Activated CD4-positive, alpha-beta T cell treated with anti-CD3 and anti-CD28 coated beads, Interleukin-2, Interleukin-4, amounts not matched to agents 100 ng/mL and 50 ng/mL, durations not matched to agents 16 hours and 8 hours (primary cell): ENCODE measurements at places on chromosomes 16 and 17.

- peak; percentile 46 for DNase-seq
These were observed 83.8 kb downstream of the ABCC1 start for GRCh38 chr16:16033208-16033717.

DNA sequence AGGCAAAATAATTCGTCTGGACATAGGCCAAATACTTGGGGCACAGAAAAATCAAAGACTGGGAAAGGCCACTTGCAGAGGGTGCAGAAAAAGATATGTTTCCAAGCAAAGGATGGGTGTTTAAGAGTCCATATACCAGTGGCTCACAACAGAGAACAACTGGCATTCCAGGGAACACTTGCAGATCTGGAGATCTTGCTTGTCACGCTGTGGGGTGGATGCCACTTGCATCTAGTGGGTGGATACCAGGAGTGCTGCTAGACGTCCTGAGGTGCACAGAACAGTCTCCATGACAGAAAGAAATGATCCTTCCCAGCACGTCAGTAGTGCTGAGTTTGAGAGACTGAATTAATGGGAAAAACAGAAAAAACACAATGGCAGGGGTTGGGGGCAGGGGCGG, 8.4 kb downstream of the CBX8 start:
- DNase-seq = no peak

GRCh38 chr17:47427985-47428384, 102.9 kb upstream of the NPEPPS start:
- no peak for DNase-seq

DNA sequence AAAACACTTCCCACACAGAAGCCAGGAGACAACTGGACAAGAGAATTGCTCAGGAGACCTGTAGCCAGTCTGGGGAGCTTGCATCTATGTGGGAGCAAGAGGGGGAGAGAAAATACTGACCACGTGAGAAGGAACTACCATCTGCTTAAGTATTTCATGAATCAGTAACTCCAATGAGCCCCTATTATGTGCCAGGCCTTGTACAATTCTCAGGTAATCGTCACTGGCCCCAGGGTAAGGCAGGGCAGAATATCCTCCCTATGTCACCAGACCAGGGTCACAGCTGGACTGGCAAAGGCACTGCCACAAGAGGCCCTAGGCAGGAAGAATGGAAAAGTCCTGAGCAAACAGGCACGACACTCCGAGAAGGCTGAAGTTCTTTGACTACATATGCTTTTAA, 25.9 kb downstream of the USP7 start:
- DNase-seq = no peak

DNA sequence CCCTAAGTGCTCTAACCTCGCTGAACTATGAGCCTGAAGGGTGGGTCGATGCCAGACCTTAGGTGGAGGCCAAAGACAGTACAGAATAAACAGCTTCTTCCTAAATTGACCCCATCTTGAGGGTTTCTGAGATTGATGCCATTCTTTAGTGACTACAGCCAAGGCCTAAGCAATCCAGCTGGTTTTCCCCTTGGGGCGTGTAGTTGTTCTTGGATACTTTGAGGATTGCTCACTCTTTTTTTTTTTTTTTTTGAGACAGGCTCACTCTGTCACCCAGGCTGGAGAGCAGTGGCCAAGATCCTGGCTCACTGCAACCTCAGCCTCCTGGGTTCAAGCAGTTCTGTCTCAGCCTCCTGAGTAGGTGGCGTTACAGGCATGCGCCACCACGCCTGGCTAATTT, 2.0 kb downstream of the OVCA2 start:
- DNase-seq = no peak

GRCh38 chr16:7236824-7237410, 95.7 kb upstream of the RBFOX1 start:
- no peak for DNase-seq

- peak; percentile 73 for DNase-seq
These were observed 2.7 kb downstream of the MAP3K14 start for GRCh38 chr17:45313996-45314740.

DNA sequence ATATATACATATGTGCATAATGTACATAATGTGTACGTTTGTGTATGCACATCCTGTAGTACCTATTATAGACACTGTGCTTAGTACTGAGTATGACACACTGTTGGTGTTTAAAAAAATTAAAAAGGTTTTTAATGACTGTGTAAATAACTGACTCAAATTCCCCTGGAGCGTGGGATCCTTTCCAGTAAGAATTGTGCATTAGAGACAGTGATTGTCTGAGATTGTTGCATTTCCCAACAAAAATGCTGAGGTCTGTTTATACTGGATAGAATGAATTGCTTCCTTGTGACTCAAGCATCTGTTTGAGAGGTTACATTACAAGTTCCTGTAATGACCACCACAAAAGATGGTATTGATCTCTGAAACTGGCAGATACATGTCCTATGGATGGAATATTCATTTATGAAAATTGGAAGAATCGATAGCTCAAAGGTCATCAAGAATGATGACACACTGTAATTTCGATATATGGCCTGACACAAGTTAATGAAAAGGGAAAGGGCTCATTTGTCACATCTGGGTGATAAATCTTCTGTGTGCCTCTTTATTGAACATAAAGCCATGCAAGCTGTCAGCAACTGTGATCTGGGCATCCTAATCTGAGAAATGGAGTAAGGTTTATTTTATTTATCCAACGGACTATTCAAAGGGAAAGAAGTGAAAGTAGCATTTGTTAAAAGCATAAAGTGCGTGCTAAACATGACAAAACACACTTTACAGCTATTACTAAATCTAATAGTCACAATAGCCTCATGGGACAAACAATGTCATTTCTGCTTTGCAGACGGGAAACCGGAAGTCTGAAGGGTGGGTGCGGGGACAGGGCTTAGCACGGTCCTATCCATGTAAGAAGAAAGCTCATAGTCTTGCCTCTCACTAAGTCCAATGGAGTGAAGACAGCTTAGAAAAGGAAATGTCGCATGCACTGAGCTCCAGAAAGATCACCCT, 228.8 kb downstream of the CDH11 start:
- no peak for DNase-seq

- no peak for DNase-seq
These were observed 25.6 kb upstream of the MAP2K6 start for GRCh38 chr17:69388822-69389442.

- DNase-seq = no peak
These were observed 496.5 kb downstream of the TOX3 start for GRCh38 chr16:52050418-52050817.

- no peak for DNase-seq
These were observed 57.2 kb upstream of the GSE1 start for GRCh38 chr16:85555719-85556455.

DNA sequence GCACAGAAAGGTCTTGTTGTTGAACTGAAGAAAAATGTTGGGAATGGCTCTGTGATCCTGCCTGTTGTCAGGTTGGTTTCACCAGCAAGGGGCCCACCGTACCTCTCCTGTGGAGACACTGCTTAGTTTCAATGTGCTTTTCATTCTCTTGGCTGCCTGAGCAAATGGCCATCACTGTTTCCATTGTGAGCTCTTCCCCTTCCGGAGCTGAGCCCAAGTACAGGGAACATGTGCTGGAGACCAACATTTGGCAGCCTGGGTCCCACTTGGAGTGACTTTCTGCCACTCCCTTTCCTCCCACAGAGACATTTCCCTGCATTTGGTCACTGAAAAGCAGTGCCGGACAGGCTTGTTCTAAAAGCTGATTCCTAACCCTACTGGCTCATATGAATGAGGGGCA, 23.1 kb downstream of the GABARAPL2 start:
- DNase-seq = no peak

- DNase-seq = no peak
These were observed 69.1 kb downstream of the KSR1 start for GRCh38 chr17:27525316-27525715.

DNA sequence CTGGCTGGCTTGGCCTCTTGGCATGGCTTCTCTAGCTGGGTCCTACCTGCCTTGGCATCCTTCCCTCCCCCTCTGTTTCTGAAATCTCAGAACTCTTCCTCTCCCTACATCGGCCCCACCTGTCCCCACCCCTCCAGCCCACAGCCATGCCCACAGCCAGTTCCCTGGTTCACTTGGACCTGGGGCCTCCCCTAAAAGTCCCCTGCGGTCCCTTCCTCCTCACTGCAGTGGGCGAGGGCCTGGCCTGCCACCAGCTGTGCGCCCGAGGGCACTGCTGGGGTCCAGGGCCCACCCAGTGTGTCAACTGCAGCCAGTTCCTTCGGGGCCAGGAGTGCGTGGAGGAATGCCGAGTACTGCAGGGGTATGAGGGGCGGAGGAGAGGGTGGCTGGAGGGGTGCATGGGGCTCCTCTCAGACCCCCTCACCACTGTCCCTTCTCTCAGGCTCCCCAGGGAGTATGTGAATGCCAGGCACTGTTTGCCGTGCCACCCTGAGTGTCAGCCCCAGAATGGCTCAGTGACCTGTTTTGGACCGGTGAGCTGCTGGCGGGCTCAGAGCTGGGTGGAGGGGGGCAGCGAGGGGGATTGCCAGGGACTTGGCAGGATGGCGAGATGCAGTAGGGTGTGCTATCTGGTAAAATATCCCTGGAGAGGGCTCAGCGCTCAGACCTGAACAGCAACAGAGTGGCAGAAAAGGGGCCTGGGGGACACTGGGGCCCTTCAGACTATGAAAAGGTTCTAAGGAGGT, 14.1 kb downstream of the MIEN1 start:
- DNase-seq = no peak

GRCh38 chr16:4316864-4317531, 1.1 kb downstream of the GLIS2 start:
- no peak for DNase-seq

DNA sequence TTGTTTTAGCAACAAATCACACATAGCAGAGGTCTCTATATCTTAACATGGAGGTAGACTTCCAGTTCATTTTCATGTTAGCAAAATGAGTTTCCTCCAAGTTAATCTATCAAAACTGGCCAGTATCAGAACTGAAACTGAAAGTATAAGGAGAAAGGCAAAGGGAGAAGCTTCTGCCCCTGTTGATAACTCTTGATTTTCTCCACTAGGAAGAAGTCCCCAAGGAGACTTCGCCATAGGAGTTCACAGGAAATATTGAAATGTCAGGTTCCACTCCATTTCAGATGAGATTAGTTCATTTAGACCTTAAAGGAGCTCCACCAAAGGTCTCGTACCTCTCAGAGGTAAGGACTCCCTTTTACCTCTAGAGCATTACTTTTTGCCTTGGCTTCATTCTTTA, 1.2 kb upstream of the OGFOD3 start:
- DNase-seq = no peak

DNA sequence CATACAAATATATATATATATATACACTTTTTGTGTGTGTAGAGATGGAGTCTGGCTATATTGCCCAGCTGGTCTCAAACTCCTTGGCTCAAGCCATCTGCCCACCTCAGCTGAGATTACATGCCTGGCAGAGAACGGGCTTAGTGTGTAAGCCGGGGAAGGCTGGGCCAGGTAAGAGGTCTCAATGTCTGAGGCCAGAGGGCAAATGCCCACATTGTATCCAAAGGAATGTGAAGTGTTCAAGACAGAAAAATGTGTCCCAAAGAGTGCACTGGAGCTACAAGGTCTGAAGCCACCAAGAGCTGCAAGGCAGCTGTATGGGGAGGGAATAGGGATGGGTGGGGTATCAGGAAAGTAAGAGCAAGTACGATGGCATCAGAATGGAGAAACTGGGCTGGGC, 8.8 kb downstream of the CD2BP2 start:
- DNase-seq = no peak

DNA sequence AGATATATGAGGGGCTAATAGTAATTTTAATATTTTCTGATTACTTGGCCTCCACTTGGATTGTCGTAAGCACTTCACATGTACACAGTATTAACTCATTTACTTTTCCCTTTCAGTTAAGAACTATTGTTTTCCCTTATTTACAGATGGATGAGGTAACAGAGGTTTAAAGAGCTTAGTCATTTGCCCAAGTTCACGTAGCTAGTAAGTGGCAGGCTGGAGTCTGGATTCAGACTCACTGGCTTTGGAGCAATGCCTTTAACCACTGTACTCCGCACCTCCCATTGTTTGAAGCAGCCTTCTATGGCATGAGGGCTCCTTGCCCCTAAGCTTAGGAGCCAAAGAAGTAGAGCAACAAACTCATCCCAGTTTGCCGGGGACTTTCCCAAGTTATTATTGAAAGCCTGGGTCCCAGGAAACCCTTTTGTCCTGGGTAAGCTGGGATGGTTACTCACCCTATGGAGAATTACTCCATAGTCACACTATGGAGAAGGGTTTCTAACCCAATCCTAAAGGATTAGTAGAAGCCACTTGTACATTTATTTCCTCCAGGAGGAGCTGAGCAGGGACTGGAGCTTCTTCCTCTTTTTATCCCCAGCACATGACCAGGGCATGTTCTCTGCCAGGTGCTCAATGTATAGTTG, 12.3 kb downstream of the FOXL1 start:
- no peak for DNase-seq

GRCh38 chr17:17126131-17127110, 79.7 kb downstream of the PLD6 start:
- DNase-seq = no peak

GRCh38 chr17:66647391-66647983, 187.4 kb upstream of the CACNG5 start:
- no peak for DNase-seq

GRCh38 chr17:57603546-57603945, 141.6 kb downstream of the CCDC182 start:
- no peak for DNase-seq

GRCh38 chr17:34364751-34365150, 1.7 kb upstream of the CCL1 start:
- DNase-seq = no peak

- no peak for DNase-seq
These were observed 160.4 kb downstream of the CMIP start for GRCh38 chr16:81604960-81605383.

DNA sequence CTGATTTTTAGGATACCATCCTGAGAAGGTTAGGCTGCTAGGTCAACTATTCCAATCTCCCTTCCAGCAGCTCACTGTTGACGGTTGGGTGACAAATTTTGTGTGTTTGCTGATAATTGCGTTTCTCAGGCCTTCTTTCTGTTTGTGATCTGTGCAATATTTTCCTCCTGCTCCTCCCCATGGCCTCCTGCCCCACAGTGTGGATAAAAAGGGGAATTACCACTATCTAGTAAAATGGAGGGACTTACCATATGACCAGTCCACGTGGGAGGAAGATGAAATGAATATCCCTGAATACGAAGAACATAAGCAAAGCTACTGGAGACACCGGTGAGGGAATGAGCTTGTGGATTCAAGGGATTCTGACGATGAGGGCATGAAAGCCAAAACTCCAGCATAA, 9.2 kb downstream of the CHD3 start:
- DNase-seq = no peak

DNA sequence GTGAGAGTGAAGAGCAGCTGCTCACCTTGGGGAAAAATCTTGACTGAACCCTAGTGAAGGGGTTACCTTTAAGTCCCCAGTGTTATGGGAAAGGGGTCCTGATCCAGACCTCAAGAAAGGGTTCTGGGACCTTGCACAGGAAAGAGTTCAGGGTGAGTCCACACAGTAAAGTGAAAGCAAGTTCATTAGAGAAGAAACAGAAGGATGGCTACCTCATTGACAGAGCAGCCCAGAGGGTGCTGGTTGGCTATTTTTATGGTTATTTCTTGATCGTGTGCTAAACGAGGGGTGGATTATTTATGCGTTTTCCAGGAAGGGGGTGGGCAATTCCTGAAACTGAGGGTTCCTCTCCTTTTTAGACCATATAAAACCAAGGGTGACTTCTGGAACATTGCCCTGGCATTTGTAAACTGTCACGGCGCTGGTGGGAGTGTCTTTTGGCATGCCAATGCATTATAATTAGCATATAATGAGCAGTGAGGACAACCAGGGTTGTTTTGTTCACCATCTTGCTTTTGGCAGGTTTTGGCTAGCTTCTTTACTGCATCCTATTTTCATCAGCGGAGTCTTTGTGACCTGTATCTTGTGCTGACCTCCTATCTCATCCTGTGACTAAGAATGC, 58.4 kb downstream of the SMPD3 start:
- no peak for DNase-seq
